Fibroblast of skin of left biceps (primary cell): ENCODE measurements at places on chromosomes 13 and 19.

GRCh38 chr13:23430664-23431063 is 2.8 kb downstream of the SACS start:
- no peak for DNase-seq

- no peak for DNase-seq
Observed at GRCh38 chr13:31468114-31468902, 268.5 kb downstream of the B3GLCT start.

- DNase-seq: no peak
Observed at GRCh38 chr13:22703601-22704209, 477.1 kb upstream of the SGCG start.

DNA sequence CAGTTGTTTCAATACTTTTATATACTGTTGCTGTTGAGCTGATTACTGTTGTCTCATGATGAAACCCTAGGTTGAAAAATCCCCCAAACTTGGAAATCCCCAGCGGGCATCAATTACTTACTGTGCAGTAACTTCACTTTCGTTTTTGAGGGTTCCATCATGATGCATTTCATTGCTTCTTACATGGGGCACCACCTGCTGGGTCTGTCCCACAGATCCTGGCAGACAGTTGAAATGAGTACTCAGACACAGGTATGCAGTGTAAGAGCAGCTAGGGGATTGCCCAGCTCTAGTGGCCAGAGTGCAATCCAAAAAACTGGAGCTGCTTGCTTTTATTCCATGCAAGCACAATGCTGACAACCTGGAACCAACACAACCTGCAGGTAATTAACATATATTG is 132.5 kb upstream of the ZNF91 start:
- DNase-seq: no peak

- DNase-seq: no peak
Observed at GRCh38 chr13:28218679-28219078, 80.3 kb downstream of the PAN3 start.

- DNase-seq: no peak
Observed at GRCh38 chr13:73714522-73714921, 419.7 kb downstream of the KLF12 start.

- DNase-seq: no peak
Observed at GRCh38 chr19:29540114-29540513, 14.3 kb downstream of the VSTM2B start.

- DNase-seq: no peak
Observed at GRCh38 chr13:103273825-103274224, 207.6 kb upstream of the SLC10A2 start.

DNA sequence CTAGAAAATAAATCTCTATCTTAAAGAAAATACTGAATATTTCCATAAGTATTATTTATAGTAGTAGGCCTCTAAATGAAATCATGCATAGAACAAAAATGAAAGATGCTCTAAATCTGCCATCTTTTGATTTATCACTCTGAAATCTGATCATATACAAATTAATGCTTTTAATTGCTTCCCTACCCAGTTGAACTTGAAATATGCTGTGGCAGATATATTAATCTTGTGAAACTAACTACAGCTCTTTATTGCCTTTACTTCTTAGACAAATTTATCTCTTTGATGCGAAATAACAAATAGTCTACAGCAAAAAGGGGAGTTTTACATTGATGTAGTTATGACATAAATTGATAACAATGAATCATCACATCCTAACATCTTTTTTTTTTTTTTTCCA is 510.7 kb upstream of the SLITRK6 start:
- no peak for DNase-seq

GRCh38 chr19:39052243-39052746 is 19.9 kb upstream of the FBXO27 start:
- no peak for DNase-seq

DNA sequence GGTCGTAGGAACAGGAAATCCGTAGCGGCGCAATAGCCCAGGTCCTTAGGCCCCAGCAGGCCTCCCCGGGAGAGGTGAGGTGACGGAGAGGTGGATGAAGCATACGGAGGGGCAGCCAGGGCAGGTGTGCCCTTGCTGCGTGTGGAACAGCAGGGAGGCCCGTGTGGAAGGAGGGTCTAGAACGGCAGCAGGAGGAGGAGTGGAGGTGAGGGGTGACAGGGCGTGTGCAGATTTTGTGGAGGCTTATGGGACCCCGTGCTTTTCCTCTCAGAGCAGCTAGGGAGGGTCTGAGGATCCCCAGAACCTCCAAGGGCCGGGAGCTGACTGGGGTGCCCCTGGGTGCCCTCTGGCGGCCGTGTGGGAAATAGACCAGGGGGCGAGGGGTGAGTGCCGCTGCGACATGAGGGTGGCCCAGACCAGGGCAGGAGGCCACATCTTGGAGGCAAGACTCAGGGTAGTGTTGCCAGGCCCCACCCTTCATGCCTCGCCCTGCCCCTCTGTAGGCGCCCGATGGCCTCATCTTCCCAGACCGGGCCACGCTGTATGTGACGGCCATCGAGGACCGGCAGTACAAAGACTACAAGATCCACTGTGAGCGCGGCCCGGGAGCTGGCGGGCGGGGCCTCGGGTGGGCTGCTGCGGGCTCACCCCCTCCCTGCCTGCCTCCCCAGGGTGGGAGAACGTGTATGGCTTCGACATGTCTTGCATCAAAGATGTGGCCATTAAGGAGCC is 5.0 kb upstream of the ADM5 start:
- no peak for DNase-seq

DNA sequence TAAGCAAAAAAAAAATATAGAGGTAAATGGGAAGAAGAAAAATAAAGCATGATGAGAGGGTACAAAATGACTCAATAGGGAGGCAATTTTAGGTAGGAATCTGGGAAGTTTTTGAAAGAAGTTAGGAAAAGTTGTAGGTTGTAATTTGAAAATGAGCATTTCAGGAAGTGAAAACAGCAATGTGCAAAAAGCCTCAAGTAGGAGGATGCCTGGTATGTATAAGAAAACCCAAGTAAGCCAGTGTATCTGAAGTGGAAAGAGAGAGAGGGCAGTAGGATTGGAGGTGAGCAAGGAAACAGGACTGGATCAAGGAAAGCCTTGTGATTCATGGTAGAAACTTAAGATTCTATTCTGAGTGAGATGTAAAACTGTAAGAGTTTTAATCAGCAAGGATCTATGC is 121.6 kb upstream of the SPRY2 start:
- no peak for DNase-seq

GRCh38 chr13:110499621-110500281 is 61.8 kb downstream of the RAB20 start:
- DNase-seq: peak; percentile 44

DNA sequence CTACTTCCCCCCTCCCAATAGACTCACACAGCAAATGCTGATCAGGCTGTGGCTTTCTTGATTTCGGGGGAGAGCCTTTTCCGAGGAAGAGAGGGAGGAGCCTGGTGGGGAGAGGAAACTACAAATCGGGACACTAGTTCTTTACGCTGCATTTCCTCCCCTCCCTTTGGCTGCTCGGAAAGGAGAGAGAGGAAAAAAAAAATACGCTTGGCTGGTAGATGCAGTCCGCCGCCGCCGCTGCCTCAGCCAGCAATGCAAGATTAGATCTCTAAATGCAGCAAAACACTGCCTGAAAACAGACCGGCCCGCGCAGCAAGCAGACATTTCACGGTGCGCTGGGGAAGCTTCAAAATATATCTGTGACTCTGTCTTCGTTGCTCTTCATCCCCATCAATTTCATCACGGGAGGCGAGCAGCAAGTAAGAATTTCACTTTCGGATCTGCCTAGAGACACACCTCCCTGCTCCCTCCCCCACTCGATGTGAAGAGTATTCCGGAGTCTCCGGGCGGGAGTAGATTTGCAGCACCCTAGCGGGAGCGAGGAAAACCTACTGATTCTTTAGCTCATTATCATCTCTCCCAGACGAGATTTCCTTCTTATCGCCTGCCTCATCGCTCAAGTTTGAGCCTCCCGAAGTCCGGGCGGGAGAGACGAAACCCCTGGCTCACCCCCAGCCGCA is at the start of gene PCDH17:
PCDH17 (plus strand) TSS at position 149 of the 680 bp plus-strand sequence. CDS start 803 bp downstream, outside the sequence.
- no peak for DNase-seq

- no peak for DNase-seq
Observed at GRCh38 chr19:55321466-55322137, 3.5 kb downstream of the TMEM150B start.

DNA sequence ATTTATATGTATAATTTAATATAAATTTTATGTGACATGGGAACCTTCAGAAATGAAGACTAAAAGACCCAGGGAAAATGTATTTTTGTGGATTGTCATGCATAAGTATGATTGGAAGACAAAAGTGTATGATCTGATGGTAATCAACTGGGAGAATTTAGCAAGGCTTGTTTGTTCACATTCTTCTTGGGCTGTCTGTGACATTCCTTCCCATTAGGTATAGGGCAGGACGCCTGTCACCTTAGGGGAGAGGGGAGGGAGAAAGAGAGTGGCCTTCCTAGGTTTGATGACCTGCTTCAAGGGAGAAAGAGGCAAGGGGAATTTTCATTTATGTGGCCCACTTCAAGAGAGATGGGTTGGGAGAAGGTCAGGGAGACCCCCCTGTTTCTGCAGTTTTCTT is 22.4 kb downstream of the PIBF1 start:
- DNase-seq: no peak

DNA sequence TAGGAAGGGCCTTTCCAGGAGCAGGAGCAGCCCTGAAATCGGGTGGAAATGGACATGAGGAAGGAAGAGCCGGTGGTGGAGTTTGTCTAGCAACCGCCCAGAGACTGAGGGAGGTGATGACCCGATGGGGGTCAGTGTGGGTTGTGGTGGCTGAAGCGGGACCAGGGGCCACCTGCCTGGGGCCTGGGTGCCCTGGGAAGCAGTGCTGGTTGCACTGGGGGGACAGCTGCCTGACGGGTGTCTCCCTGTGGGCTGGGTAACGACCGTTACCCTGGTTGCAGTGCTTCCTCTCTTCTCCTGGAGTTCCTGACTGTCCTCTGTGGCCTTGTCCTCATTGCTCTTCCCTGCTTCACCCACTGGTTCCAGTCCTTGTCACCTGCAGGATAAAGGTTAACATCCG is 13.0 kb downstream of the ZNF536 start:
- no peak for DNase-seq

- no peak for DNase-seq
Observed at GRCh38 chr13:73081256-73081915, 22.6 kb downstream of the KLF5 start.

GRCh38 chr19:1214862-1215731 is 9.5 kb downstream of the STK11 start:
- DNase-seq: no peak

GRCh38 chr19:1587872-1588271 is 4.8 kb downstream of the MBD3 start:
- DNase-seq: no peak

GRCh38 chr19:14536926-14537692 is 7.7 kb downstream of the TECR start:
- DNase-seq: no peak

- no peak for DNase-seq
Observed at GRCh38 chr13:55554741-55555140, 1586.0 kb upstream of the PRR20A start.

DNA sequence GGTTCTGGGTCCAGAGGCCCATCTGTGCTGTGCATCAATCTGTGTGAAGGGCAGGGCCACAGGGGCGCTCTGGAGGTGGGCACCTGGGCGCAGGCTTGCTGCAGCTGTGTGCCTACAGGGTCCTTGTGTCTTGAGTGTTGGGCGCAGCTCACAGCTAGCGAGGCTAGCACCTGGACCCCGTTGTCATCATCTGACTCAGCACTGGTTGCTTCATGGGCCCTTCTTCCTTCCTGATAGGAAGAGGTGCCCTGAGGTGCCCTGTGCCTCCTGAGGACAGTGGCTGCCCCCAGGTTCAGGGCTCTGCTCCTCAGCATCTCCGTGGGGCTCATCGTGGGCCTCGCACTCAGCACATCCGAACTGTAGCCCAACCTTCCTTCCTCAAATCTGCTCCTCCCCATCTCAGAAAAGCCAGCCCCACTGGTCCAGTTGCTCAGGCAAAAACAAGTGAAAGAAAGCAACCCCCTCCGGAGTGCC is 54.8 kb downstream of the GATAD2A start:
- DNase-seq: no peak

DNA sequence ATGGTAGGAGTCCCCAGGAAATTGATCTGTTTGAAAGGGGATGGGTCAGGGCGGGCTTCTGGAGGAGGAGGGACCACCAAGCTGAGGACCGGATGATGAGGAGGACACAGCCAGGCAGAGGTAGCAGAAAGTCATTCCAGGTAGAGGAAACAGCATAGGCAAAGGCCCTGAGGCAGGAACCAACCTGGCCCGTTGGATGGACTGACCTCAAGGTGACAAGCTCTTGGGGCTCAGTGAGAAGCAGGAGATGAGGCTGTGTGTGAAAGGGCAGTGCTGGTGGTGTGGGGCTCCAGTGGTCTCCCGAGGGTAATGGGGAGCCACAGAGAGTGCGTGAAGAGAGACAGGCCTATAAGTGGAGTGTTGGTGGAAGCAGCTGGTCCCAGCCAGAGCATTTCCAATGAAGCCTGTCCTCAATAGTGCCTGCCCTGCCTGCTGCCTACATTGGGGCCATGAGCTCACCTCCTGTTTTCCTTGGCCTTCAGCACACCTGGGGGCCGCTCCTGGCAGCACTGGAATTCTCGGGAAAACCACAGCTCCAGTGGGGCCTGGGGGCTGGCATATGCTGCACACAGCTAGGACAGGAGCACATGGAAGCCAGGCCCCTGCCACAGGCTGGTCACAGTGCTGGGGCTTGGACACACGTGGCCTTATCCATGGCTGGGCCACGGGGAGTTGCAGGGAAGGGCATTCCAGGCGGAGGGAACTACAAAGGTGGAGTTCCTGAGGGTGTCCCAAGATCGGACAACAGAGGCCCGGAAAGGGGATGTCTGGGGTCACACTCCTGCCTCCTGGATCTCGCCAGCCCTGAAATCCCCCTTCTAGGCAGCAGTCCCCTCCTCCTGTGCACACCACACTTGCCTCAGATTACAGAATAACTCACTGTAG is 2.3 kb upstream of the COMP start:
- DNase-seq: no peak

DNA sequence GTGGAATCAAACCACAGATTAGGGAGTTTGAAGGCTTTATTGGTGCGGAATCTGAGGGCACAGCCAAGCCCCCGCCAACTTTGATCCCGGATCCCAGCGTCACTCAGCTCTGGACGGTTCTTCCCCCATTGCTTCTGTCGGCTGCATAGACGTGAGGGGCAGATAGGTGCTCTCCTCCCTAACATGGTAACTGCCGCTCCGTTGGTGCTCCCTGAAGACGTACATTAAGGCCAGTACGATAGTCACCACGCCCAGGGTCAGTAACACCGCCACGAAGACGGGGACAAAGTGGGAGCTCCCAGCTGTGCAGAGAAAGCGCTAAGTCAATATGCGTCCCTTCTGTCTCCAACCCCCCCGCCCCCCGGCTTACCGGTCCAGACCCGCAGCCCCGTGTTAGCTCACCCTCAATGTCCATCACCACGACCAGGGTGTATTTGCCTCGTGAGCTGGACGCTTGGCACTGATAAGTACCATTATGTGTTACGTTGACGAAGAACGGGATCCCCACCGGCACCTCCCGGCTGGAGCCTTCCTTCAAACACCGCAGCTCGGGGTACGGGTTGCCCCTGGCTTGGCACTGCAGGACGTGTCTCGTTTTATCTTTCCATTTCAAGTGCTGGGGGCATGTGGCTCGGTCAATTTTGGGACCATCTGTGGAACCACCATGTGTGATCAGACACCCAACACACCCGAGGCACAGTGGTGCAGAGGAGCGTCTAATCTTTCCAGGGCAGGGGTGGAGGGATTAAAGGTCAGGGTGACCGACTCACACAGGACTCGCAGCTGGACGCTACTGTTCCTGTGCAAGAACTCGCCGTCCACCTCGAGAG is 644 bp upstream of the RAVER1 start:
- no peak for DNase-seq
